OCI-LY7 (cell line): ENCODE measurements at places on chromosomes 13 and 19. TPM values are rescaled to one million over a fixed set of nuclear protein-coding genes. Genes with fewer than 3 reads are reported as not detected.

CCL25 gene
- 0.57 and 0.70 TPM in 2 replicates for total RNA-seq

PSG3 gene
- total RNA-seq, result not detected in 2 replicates

FXYD7 gene
- 6.1 and 6.3 TPM in 2 replicates for total RNA-seq

C19orf85 gene
- total RNA-seq, result not detected in 2 replicates
